ENCODE measurements at places on chromosomes 4 and X.

- no peak for DNase-seq
These were observed 25.6 kb upstream of the FRAS1 start for GRCh38 chr4:78031417-78031950.

- no peak for DNase-seq
These were observed 5.3 kb downstream of the MAGEB2 start for GRCh38 chrX:30220661-30221060.

DNA sequence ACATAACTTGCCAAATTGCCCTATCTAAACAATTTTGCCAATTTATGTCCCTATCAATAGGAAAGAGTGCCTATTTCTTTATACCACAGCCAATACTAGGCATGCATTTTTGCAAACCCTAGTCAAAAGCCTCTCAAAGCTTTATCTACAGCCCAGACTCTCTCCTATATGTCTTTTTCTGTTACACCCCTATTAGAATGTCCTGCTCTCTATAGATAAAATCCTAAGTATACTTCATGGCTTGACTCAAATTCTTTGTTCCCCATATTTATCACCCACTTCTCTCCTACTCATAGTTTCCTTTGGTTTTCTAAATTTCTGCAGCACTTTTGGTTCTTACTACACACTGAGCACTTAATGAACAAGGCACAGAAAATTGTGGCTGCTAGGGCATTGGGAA is 38.0 kb downstream of the NUP62CL start:
- no peak for DNase-seq

GRCh38 chr4:91025241-91026148 is 898.3 kb downstream of the CCSER1 start:
- DNase-seq, result no peak

- DNase-seq, result no peak
These were observed 132.4 kb downstream of the CORIN start for GRCh38 chr4:47705326-47705981.

Data from memory B cell (primary cell).